AG09309 (cell line): ENCODE measurements at places on chromosomes 5 and 9.

- no peak for DNase-seq
These were observed 574.1 kb downstream of the NR2F1-AS1 start for GRCh38 chr5:93006915-93007314.

DNA sequence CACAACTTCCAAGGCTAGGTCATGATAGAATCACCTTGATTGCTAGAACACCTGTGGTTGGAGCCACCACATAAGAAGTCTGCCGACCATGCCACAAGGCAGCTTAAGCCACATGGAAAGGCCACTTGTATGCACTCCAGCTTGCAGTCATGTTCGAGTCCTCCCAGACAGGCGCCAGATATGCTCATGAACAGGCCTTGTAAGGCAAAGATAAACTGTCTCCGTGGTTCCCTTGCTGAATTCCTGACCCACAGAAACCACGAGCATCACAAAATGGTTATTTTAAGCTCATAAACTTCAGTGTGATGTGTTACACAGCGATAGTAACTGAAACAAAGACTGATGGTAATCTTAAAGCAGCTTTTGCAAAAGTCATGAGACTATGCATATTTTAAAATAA is 188.4 kb upstream of the DAPK1 start:
- no peak for DNase-seq

DNA sequence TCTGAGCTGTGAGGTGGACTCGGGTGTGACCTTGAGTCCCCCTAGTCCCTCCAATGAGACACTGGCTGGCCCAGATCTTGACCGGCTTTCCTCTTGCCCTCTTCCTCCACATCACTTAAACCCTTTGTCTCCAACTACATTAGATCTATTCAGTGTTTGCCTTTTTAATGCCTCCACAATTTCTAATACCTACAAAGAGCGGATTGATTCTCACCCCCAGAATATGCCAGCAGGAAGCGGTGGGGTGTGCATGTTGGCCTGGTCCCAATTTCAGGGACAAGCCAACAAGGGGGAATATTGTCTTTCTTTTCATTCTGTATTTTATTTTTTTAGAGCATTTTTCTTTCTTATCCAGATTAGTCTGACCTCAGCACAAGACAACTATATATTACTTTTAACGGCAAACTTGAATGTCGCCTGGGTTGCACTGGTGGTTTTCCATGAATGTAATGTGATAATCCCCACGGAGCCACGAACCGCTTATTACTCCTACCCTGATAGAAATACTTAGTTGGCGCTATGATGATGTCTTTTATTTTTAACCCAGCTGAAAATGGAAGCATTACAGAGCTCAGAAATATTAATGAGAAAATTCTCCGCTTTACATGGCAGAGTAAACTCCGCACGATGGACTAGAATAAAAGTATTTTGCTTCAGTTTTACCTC is 68.5 kb upstream of the MYO10 start:
- DNase-seq: no peak

DNA sequence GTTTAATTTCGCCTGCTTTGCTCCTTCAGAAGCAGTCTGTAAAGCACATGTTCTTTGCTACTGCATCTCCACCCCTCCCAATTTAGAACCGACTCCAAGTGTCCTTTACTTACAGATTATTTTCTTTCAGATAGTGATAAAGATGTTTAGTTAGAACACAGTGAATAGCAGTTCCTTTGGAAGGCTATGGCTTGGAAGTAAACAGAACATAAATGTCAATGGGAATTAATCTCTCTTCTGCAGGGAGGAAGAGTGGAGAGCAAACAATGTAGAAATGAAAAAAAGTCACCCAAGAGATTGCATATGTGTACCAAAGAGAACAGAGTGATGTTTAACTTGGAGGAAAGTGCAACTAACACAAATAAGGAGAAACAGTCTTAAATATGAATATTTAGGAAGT is 4.2 kb upstream of the CARTPT start:
- DNase-seq: no peak

GRCh38 chr5:146130440-146131045 is 25.2 kb upstream of the PLAC8L1 start:
- peak; percentile 28 for DNase-seq

DNA sequence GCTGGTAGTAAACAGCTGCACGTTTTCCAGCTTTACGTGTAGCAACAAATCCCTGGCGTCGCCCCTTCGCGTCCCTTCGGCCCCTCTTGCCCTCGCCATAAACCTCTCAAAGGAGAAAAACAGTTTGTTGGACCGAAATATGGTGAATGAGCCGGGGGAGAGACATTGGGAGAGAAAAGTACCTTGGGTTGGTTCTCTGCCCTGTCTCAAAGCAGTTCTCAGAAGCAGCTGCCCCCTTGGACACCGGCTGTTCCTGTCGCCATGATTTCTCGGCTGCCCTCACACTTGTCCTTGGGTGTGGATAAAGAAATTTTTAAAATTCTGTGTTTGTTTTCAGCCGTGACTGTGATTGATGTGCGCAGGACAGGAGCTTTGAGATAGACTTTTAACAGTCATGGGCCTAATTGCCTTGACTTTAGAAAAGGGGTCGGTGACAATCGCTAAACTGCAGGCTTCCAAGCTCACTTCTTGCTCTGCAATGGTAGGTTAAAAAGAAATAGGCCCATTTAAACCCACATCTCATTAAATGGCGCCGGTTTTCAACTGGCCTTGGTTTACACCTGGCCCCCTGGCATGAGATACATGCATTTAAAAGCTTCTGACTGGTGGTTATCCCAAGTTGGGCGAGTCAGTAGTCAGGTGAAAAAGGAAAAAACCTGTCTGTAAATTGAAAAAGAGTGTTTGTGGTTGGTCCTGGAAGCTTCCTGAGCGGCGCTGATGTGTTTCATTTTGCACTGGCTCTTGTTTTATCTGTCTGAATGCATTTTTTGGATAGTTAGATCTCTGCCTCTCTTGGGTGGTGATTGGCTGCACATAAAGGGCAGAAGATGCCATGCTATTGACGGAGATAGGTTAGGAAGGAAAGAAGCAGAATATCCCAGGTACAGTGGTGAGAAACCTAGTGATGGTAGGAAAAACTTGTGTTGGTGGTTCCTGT is 983 bp downstream of the RCL1 start:
- no peak for DNase-seq

- DNase-seq: no peak
These were observed 149.7 kb upstream of the COL5A1 start for GRCh38 chr9:134491856-134492255.

- DNase-seq: peak; percentile 97
These were observed at the start of gene NUDCD2 for GRCh38 chr5:163459819-163460561. Gene NUDCD2 (minus strand): TSS chr5:163460102. CDS start chr5:163460050, 52 bp downstream.

DNA sequence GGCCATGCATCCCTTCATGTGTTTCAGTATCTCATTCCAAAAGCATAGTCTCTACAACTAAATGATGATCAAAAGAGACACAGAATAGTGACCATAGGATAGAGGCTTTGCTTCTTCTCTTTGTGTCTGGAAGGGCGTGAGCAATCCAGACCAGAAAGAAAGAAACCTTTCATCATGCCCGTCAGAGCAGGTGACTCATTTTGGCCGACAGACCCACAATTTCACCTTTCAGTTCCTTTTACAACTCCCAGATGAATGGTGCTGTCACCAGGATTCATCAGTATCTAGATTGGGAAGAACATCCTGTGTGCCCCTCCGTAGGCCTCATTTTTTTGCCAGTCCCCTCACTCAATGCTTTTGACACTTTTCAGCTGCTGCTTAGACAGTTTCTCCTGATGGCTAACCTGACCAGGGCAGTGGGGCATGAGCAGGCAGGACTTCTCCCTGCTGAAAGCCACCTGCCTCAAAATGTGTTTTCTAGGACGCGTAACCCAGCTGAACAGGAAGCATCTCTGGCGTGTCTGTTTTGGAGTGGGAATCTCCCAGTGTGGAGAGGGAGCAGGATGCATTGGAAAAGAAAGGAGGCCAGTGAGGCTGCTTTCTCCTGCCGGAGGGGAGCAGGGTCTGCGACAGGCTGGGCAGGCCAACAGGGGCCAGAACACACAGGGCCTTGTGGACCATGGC is 21.2 kb downstream of the ABLIM3 start:
- no peak for DNase-seq

DNA sequence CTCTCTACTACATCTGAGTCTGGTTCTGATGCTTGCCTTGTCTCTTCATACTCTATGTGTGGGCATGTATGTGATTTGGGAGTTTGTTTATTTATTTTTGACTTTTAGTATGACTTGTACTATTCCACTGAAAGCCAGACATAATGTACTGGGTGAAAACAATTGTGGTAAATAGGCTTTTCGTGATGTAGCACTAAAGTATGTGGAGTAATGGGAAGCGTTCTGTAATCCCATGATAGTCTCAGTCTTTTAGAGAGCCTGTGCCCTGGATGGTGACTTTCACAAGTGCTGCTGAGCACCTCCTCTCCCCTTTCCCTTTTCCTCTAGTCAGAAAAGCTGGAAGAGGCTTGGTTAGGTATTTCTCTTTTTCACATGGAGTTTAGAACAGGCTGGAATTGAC is 85.8 kb upstream of the S1PR3 start:
- DNase-seq: no peak

DNA sequence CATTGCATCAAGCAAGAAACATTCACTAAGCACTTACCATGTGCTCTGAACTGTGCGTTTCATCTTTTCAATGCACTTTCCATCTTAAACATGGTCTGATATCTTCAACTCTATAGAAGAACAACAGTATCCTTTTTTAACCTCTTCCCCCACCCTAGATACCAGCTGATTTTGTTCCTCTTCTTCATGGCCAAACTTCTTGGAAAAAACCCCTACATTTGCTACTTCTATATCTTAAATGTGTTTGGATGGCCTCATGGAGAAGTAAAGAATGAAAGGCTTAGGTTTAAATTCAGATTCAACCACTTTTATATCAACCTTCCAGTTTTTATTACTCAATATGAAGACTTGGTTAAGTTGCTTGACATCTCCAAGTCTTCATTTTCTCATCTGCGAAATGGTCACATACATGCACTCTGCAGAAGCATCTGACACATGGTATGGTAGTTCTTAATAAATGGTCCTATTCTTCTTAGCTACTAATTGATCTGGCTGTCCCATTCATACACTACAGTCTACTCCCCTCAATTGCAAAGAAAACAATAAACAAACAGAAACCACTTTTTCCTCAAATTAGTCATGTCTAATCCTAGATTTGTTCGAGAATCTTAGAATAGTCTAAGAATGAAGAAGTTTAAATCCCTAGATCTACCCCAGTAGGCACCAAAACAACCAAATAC is 59.4 kb downstream of the FYB1 start:
- no peak for DNase-seq

DNA sequence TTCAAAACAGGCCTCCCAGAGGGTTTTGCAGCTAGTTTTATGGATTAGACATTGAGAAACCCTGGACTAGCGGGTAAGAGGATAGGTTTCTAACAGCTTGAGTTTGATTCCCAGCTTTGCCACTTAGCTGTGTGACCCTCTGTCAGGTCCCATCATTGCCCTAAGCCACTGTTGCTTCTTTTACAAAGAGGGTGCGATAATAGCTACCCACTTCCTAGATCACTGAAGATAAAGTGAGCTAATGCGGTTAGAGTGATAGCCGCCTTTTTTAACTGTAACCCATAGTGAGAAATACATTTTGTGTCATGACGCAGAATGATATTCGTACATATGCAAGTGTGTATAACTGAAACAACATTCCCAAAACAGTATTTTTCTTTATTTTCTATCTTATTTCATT is 40.3 kb downstream of the CSF1R start:
- no peak for DNase-seq

- DNase-seq: no peak
These were observed 1.3 kb downstream of the SH3RF2 start for GRCh38 chr5:145937432-145938250.
